ENCODE measurements at places on chromosomes 1 and 21.

GRCh38 chr21:39251326-39251725 lies 62.1 kb downstream of the BRWD1 start:
- DNase-seq = no peak

DNA sequence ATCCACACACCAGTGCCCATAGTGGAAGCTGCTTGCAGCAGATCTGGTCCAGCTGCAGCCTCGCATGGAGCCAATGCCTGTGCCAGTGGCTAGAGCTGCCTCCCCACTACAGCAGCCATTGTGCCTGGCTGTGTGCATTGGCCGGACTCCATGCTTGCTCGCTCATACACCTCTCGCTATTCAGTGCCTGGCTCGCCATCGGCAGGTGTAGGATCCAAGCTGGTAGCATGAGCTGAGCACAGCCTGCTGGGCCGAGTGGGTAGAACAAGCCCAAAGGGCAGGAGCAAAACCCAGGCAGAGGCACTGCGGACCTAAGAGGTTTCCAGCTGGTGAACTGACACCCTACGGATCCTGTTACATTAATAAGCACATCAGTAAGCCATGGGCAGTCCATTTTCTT lies 1184.1 kb downstream of the AMY1C start:
- DNase-seq = no peak

DNA sequence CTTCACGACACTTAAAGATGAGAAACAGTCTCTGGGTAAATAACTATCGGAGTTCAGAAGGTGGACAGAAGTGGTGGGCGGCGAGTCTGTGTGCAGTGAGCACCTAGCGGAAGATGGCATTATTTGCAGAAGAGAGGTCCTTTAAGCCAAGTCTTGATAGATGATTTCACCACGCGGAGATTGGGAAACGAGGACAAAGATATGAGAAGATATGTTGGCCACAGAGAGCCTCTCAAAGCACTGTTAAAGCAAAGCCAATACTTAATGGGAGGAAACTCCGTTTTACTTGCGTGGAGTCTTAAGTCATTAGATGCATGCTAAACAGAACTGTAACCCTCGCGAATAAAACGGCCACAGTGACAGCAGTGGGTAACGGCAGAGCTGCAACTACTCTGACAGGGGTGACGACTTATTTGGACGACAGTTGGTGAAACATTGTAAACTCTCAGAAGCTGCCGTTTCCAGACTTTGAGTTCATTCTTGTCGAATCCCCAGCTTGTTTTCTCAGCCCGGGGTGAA lies 577 bp upstream of the CEP350 start:
- peak; percentile 60 for DNase-seq

DNA sequence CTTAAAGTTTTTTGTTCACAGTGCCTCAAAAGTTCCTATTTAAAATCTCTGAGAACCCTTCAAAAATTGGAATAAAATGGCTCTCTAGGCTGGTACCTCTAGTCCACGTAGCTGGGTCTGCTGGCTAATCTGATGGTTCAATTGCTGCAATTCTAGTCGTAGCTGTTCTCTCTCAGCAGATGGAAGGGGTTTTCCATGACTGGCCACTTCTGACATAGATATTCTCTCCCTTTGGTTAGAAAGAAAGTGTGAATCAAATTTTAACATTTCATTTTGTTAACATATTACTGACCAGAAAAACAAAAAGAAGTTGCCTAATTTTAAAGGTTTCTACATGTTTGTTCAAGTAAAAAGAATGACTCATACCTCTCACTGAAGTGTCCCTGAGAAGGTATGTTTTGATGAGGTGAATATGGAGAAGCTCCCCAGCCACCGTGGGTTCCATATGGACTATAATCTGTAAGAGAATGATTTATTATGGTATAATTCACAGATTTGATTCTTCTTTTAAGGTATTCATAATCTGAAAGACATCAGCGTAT lies 29.3 kb upstream of the SERPINC1 start:
- DNase-seq = no peak

GRCh38 chr1:231866392-231867331 lies 240.1 kb downstream of the DISC1 start:
- peak; percentile 66 for DNase-seq

DNA sequence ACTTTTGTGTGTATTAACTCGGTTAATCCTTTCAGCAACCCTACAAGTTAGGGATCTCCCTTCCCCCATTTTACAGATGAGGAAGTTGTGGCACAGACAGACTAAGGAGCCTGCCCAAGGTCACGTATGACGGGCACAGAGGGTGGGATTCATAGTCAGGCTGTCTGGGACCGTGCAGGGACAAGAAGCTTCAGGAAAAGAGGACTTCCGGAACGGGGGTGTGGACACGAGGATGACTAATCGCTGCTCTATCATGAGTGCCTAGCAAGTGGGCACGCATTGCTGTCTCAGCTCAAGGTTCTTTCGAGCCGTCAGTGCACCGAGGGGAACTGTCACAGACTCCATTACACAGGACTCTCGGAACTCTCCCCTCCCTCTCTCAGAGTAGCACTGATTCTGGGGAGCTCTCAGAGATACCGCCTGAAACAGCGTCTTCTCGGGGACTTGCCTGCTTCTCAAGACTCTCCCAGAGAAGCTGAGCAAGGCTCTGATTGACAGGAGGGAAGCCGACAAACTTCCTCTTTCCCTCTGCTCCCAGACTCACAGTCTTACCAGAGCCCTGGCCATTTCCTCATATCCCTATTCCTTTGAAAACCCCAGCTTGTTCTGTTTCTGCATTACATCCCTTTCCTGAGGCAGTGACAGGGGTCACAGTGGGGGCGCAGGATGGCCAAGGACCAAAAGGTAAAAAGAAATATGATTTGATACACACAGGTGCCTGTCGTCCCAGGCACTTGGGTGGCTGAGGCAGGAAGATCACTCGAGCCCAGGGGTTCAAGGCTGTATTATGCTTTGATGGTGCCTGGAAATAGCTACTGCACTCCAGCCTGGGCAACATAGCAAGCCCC lies 14.4 kb downstream of the FHAD1 start:
- DNase-seq = peak; percentile 11

DNA sequence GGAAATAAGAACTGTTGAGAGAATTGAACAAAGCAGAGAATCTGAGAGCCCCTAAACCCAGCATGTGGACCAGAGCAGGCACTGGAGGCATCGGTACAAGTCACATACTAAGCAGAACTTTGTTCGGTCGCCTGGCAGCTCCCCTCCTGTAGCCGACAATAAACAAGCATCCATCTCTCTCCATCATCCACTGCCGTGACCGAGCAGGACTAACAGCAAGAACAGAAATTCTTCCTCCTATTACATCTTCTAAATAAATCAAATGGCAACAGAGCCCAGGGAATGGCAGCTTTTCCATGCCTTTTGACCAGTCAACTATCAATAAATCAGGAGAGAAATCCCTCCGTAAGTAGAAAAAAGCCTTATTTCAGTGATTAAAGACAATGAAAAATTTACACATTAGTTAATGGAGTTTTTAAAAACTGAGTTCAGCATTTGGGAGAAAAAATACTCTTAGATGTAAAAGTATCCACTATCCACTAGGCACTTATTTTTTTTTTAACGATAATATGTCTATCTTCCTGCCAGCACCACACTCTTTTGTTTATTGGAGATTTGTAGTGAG lies 36.5 kb downstream of the PTPN14 start:
- no peak for DNase-seq

GRCh38 chr1:230321741-230322420 lies 104.3 kb downstream of the PGBD5 start:
- no peak for DNase-seq

DNA sequence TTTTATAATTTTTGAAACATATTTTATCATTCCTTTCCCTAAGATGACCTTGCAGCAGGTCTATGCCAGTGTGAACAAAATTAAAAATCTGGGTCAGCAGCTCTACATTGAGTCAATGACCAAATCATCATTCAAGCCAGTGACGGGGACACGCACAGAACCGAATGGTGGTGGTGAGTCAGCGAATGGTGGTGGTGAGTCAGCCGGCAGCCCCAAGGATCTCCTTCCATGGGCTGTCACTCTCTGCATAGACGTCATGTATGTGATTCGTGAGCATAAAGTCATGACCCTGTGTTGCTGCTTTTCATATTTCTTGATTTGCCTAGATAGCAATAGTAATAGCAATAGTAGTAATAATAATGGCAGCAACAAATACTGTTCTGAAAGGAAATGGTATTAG lies 26.3 kb downstream of the PER3 start:
- peak; percentile 35 for DNase-seq

- no peak for DNase-seq
Measured at GRCh38 chr1:92511541-92511940, 24.8 kb upstream of the GFI1 start.

DNA sequence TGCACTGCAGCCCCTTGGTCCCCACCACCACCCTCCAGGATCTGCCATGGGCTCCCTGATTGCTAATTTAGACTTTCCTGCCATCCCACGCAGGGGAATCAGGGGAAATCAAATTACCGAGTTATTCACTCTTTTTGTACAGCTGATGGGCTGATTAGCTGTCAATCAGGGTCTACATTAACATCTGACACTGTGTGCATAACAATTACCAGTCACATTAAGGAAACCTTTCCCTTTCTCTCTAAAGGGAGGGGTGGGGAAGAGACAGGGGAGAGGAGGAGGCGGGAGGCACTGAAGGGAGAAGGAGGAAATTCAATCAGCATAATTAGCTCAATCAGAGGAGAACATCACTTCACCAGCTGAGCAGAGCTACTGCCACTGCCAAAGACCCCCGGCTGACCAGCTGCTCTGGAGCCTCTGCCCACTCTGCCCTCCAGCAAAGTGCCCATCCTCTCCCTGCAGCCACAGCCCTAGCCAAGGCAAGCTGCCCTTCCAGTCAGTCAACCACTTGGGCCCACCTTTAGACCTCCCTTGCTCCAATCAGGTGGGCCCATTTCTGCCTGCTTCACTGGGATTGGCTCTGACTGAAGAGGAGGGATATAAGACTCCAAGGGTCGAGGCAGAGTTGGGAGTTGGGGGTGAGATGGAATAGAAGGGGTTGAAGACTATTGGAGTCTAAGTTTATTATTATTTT lies 199.3 kb upstream of the ZC3H12A start:
- DNase-seq = no peak

GRCh38 chr1:211092955-211093354 lies 41.0 kb downstream of the KCNH1 start:
- no peak for DNase-seq

GRCh38 chr1:22264464-22265341 lies 121.8 kb upstream of the WNT4 start:
- DNase-seq = no peak

DNA sequence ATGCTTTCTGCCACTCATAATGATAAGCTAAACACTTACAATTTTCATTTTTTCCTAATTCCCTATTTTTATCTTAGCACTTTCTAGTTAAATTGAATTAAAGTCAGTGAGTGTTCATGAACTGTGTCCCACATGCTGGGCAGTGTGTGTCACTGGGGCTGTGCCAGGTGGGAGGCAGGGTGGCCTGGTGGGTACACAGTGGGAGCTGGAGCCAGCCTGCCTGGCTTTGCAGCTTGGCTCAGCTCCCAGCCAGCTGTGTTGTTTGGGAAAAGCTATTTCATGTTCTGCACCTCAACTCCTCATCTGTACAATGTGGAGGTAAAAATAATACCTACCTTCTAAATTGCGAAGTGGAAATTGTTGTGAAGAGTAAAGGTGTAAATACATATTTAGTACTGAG lies 238.4 kb downstream of the PLA2G4A start:
- DNase-seq = no peak

GRCh38 chr1:110007046-110007830 lies 22.7 kb downstream of the AHCYL1 start:
- no peak for DNase-seq

DNA sequence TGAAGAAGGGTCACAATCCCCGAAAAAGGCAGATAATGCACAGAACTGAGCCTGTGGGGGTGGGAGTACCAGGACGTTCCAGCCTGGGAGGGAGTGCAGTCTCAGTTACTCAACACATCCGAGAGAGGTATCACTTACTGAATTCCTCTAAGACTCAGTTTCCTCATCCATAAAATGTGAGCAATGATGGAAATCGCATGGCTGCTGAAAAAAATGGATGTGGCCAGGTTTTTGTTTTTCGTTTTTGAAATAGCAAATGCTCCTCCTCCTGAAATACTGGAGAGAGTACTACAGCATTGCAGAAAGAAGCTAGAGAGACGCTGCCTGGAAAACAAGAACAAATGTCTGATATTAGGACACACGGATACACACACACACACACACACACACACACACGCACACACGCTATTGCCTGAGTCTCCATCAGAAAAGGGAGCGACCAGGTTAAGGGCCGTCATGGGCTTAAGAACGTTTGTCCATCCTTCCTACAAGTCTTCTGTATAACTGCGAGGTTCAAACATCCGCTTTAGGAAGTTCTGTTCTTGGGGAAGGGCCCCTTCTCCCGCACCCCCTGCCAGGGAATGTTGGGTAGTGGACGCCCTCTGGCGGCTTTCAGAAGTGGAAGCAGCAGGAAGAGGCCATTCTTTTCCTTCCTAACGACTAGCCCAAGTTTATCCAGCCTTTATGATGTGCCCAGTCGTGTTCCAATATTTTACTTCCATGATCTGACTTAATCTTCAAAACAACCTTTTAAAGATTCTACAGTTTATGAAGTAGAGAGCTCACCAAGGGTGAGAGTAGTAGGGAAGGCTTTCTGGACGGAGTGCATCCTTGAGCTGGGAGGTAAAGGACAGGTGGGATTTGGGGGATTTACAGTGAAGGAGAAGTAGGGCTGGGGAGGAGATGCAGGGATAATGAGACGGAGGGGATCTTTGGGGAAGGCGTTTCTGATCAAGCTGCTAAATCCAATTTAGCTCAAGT lies 699 bp upstream of the NES start:
- DNase-seq = peak; percentile 27

GRCh38 chr1:23385119-23385621 lies 15.5 kb upstream of the ZNF436 start:
- DNase-seq = no peak

- DNase-seq = no peak
Measured at GRCh38 chr1:205701420-205701819, 21.1 kb upstream of the SLC45A3 start.

DNA sequence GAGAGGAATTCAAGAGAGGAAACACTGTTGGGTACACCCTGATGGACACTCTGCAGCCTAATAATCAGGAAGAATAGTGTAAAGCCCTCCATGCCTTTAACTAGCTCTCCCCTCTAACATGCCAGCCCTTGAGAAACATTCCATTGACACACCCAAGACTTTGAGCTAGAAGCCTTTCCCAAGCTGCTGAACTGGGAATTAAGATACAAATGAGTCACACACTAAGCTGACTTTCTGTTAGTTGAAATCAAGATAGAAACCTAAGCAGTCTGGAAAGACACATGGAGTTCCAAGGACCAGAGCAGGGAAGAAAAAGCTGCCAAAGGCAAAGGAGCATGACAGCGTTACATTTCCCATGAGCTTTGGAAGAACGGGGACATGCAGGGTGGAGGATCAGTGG lies 380.8 kb downstream of the NPHP4 start:
- DNase-seq = no peak

- no peak for DNase-seq
Measured at GRCh38 chr1:156483397-156483796, 17.2 kb downstream of the MEF2D start.

- no peak for DNase-seq
Measured at GRCh38 chr1:190658907-190659306, 181.2 kb upstream of the BRINP3 start.

- DNase-seq = no peak
Measured at GRCh38 chr21:46284733-46285132, 678 bp downstream of the MCM3AP start.

GRCh38 chr1:55970526-55971110 lies 608.7 kb downstream of the PLPP3 start:
- DNase-seq = no peak

Data from stimulated activated CD4-positive, alpha-beta T cell treated with anti-CD3 and anti-CD28 coated beads, Interleukin-4, amount 100 ng/mL, for 24 hours (primary cell).